ENCODE measurements at places on chromosomes 6 and 20. TPM values are rescaled to one million over a fixed set of nuclear protein-coding genes. Genes with fewer than 3 reads are reported as not detected.
A peak's percentile ranks its signal among the peaks of the same experiment; 100 is the strongest.

The EMILIN3 gene
- 4.0 TPM for total RNA-seq

The PARD6B gene
- total RNA-seq, result 3.6 TPM

The HDGFL1 gene
- not detected for total RNA-seq

- no peak for DNase-seq
Observed at GRCh38 chr20:2751878-2752566, 48.4 kb downstream of the CPXM1 start.

DNA sequence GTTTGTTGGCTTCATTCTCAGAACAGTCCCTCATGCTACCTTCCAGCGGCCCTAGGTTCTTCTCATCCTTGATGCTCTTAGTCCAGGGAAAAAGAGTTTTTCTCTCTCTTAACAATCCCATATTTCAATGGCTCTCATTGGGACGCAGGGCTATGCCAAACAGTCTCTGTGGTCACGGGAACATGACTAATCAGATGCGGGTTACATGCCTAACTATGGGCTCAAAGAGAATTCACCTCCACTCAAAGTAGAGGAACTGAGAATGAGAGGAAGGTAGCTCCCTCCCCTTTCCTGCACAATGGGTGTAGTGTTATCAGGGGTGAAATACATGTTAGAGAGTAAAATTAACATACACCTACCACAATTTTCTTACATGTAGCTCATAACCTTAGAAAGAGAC, 18.1 kb upstream of the ATRN start:
- DNase-seq, result no peak

GRCh38 chr20:51631011-51631950, 88.8 kb upstream of the NFATC2 start:
- peak; percentile 93 for DNase-seq

DNA sequence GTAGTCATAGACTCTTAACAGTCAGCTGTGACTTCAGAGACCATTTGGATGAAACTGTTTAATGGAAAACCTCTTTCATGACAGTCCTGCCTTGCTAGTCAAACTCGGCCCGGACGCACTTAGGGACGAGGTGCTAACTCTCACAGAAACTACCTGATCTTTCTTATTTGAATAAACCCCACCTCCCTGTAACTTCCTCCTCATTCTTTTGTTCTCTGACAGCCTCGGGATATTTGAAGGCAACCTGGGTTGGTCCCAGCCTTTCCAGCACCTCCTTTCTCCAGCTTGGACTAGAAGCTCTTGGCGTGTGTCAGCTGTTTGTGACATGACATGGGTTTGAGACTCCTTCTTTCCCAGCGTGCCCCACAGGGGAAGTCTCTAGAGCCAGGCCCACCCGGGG, 175.3 kb upstream of the EXOC2 start:
- DNase-seq, result no peak

DNA sequence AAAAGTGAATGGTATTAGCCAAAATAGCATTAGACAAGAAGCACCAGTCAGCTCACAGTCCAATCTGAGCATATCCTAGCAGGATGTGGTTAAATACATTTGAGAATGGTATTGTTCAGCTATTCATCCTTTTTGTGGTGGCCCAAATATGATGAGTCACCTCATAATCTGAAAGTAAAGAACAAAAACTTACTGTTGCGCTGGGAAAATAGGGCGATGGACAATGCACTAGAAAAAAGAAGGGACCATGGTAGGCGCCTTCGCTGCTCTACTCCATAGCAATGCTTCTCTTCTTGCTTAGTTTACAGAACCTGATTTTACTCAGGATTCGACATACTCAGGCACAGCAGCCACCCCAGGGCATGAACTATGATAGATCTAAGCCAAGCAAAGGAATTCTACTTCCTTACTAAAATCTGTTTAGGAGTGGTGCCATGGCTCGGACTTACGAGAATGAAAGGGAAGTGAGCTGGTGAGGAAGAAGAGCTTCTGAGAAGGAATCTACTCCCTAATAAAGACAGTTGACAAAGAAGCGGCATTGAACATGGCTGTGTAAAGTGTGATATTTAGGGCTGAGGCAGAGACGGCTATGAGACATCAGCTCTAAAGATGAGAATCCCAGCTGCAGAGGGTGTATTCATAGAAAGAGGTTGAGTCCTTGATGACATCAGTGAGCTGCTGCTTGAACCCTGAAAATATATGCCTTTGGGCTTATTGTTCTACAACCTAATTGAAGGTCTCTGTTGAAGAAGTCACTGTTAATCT, 16.6 kb upstream of the FBXO9 start:
- DNase-seq, result no peak

GRCh38 chr6:5276581-5276980, 15.3 kb downstream of the FARS2 start:
- DNase-seq, result no peak

DNA sequence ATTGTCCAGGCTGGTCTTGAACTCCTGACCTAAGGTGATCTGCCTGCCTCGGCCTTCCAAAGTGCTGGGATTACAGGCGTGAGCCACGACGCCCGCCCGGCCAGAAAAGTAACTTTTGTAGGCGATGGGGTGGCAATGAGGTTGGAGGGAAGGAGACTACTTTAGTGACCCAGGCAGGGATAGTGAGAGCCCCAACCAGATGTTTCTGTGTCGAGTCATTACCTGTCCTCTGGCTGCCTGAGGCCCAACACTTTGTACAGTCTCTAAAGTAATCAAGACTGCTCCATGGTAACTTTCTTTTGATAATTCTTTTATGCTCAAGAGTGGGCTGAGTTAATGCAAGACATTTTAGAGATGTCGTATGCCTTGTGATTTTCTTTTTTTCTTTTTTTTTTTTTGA, 6.8 kb downstream of the SASH1 start:
- no peak for DNase-seq
